SIG-M5 (cell line): ENCODE measurements at places on chromosomes 16 and 17.

GRCh38 chr17:45438931-45439610 lies 6.4 kb upstream of the ARHGAP27 start:
- DNase-seq = no peak

- peak; percentile 72 for DNase-seq
These were observed 65.2 kb upstream of the TOB1 start for GRCh38 chr17:50931144-50931908.

DNA sequence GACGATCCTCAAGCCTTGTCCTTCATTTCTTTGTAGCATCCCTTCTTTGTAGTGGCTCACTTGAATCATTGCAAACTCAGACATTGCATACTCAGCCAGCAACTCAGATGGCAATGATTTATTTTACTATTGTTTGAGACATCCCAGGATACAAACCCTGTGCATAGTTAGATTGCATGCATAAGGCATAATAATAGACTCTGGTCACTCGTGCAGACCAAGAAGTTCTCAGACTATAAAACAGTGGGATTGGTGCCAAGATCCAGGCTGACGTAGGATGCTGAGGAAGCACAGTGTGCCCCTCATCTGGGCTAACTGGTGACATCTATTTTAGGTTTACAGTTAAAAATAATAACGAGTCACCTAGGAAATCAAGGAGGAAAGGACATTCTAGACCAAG lies 142.3 kb downstream of the PMP22 start:
- no peak for DNase-seq

- no peak for DNase-seq
These were observed 124.0 kb downstream of the DYNLRB2 start for GRCh38 chr16:80664786-80665185.

DNA sequence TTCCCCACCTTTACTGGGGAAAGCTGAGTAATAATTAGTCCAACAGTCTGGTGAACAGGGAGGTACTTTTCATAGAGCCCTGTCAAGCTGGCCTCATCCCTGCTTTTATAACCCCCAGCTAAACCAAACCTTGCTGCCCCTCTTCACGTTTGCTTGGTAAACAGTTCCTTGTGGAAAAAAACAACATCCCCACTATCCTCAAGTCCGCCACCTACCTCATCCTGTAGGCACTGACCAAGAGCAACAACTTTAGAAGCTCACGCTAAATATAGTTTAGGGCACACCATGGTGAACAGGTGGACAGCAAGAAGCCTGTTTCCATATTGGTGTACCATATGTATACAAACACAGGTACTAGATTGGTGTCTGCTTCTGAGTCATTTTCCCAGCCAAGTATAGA lies 16.5 kb downstream of the NFE2L1 start:
- DNase-seq = no peak

DNA sequence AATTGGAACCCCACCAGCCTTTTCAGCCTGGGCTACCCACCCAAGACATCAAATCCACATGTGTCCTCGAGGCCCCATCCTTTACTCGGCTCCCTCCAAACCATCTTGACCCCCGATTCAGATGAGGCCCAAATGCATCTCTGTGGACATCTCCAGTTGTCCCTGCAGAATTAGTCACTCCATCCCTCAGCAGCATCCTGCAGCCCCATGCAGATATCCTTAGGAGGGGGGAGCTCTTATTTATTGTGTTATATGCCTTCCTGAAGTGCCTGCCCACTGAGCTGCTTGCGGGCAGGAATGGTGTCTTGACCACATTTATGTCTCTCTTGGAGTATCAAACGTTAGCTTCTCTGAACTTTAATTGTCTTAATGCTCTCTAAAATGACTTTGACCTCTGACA lies 15.6 kb downstream of the CDK5RAP3 start:
- DNase-seq = no peak

- no peak for DNase-seq
These were observed 5.7 kb downstream of the CFAP119 start for GRCh38 chr16:30755955-30756780.

DNA sequence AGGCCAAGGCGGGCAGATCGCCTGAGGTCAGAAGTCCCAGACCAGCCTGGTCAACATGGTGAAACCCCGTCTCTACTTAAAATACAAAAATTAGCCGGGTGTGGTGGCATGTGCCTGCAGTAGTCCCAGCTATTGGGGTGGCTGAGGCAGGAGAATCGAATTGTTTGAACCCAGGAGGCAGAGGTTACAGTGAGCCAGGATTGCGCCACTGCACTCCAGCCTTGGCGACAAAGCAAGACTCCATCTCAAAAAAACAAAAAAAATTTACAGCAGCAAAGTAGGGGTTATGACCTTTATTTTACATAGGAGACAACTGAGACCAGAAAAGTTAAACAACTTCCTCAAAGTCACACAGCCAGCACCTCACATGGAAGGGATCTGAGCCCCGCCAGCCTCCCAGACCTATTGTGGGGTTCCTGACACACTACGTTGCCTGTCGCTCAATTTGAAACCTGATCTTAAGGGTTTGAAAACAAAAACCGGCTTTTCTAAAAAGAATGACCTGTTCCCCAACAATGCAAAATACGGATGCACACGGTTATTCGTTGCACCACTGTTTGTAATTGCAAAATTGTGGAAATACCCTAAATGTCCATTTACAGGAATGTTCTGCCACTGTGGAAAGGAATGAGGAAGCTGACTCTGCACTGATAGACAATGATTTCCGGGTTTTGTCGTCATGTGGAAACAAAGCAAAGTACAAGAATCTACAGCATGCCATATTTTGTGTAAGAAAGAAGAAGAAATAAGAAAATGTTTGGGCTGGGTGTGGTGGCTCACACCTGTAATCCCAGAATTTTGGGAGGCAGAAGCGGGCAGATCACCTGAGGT lies 77.2 kb downstream of the CNGB1 start:
- no peak for DNase-seq

DNA sequence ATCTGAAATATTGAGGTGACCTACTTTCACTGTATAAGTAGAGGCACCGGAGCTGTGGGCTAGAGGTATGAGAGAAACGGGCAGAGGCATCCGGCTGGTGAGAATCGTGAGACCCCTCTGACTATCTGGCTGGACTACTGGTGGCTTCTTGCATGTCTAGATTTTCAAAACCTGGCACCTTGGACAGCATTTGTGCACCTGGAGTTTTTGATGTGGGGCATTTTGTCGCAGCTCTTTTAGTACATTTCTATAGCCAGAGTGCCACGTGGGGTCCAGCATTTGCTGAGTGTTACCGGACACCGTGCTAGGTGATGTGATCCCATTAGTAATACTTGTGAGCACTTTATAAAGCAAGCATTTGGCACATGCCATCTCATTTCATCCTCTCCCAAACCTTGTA lies 32.6 kb upstream of the SHISA9 start:
- no peak for DNase-seq
